ENCODE measurements at places on chromosomes 7 and 10.
A peak's percentile ranks its signal among the peaks of the same experiment; 100 is the strongest.

DNA sequence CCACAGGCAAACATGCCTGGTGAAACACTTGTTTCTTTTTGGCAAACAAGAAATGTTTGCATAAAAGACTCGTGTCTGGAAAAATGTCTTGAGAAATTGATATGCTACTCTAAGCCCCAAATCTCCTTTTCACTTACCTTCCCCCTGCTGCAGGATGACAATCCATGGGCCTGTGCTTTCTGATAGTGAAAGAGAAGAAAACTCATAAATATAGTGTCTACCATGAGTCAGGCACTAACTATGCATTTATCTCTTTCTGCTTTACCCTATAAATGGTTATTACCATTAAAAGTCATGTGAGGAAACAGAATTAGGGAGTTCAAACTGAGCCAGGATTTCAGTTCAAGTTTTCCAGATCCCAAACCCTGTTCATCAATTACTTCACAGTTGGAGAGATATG, 6.6 kb upstream of the TARP start:
- DNase-seq: no peak

DNA sequence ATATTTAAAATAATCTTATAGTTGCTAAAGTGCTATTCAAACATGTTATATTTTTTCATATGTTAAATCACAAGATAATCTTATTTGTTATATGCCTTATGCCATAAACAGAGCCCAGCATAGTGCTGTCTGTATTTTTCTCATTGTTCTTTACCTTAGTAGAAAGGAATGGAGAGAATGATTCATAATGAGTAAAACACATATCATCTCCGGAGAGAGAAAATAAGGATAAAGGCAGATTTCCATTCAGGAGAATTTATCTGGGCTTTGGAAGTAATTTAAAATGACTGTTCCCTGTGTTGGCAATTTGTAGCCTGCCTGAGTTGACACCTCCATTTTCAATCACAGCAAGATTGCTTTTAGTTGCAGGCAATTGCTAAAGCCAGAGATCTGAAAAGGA, 30.2 kb downstream of the CHN2 start:
- peak; percentile 55 for DNase-seq

DNA sequence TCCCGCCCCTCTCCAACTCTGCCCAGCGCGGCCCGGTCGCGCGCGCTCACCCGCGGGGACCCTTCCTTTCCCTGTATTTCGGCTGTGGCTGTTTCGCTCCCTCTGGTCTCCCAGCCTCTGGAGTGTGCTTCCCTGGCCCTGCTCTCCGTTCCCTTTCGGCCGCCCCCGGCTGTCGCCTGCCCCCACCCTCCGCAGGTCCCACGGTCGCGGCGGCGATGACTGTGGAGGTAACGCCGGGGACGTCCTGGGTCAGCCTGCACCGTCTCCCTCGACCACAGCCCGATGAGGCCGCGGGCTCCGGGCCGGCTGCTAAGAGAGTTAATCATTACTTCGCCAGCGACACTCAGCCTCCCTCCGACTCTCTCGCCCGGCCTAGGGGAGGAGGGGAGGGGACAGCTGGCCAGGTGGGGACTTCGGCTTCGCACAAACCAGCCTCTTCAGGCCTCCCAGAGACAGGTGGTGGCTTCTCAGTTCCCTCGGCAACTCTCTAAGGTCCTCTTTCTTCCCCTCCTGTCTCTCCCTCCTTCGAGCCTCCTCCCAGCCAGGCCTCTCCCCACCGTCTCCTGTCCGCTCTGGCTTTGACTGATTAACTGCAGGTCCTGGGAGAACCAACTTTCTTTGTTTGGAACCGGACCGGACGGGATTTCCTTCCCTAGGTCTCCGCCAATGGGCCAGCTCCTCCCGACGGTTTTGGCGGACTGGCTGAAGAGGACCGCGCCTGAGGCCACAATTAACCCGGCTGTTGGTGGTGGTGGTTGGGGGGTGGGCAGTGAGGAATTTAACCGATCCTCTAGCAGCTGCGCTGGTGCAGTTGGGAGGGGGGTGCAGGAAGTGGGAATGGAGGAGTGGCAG, 5.6 kb upstream of the PAX2 start:
- no peak for DNase-seq

DNA sequence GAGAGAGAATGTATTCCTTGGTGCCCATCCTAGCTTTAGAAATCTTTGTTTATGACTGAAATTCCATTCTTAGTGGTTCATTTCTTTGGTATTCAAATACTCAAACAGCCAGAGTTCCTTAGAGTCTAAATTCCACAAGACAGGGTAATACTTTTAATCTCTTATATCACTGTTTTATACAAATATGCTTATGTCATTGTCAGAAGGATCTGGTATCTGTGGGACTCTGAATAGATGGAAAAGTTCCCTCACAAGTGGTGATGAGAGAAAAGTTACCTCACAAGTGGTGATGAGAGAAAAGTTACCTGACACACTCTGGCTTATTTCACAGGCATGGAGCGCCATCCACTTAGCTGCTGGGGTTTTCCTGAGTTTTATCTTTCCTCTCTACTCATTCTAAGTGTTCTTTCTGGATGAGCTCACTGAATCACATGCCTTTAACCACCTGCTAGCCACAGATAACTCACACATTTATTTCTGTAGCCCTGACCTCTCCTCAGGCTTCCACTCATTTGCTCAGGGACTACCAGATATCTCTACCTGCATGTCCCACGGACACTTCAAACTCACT, 784.0 kb downstream of the SUGCT start:
- DNase-seq: peak; percentile 99

DNA sequence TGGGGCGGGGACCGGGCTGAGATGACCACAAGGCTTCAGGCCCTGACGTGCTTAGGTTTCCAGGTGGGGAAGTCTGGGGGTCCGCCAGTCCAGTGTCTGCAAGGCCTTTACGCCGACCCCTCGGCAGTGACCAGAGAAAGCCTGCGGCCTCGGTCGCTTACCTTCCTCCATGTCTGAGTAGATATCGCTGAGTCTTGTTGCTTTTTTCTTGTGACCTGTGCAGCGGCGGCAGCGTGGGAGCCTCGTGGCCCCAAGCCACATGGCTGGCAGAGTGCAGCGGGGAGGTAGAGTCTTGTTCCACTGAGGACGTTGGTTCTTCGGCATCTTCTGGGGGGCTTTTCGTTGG, 329 bp downstream of the NOLC1 start:
- DNase-seq: peak; percentile 10

DNA sequence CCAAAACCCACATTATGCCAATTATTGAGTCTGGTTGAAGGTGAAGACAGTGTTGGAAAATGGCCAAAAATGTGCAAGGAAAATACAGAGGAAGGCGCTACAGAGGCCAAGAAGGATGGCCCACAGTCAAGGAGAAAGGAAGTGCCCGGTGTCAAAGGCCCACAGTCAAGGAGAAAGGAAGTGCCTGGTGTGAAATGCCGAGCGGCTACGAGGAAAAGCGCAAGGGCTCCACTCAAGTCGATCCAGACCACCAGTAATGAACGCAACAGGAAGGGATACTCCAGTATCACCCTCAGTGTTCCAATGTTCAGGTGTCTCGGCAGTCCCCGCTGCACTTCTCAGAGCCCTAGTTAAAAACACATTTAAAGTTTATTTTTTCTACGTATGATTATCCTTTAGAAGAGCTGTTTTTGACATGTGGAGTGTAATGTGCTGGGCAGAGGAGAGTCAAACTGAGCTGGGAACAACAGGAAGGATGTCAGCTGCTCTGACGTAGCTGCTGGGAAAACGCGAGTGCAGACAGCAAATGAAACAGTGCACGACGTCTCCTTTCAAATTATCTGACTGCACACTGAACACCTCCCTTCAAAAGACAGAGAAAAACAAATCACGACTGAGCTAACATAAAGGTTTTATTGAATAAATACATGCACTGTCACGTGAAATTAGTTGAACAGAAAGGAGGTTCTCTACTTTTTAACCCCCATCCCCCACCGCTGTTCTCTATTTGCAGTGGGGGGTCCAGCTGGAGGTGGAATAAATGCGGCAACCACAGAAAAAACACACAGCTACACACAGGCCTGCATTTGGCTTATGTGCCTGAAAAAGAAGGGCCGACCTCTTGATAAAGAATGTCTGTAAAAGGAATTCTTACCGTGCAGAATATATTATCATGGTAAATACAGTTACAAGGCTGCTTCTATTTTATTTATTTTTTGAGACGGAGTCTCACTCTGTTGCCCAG, 26.1 kb upstream of the NCAPG2 start:
- DNase-seq: no peak

All from NCI-H226 (cell line).